Activated gamma-delta T cell treated with Interleukin-2 at 50 U/mL for 16 hours (primary cell): ENCODE measurements at places on chromosomes 1 and 21.

- no peak for DNase-seq
These were observed 101.7 kb downstream of the ESRRG start for GRCh38 chr1:216621536-216621935.

DNA sequence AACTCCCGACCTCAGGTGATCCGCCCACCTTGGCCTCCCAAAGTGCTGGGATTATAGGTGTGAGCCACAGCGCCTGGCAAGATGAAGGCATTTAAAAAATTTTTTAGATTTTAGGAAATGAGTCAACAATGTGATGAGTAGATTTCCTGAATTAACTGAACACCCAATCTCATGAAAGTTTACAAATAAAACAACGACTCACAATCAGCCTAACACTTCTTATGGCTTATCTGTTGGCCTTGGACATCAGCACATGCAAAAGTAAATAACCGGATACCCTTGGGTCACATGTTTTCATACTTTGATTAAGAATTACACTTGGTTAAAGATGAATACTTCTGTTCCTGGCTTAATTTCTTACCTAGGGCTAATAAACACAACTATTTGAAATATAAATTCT is 3.0 kb downstream of the GNG12 start:
- DNase-seq, result no peak

GRCh38 chr1:155598842-155599331 is 11.1 kb upstream of the MSTO1 start:
- DNase-seq, result no peak

GRCh38 chr1:183583466-183583865 is 6.8 kb downstream of the NCF2 start:
- no peak for DNase-seq

GRCh38 chr1:85444381-85444780 is 20.6 kb downstream of the DDAH1 start:
- no peak for DNase-seq
